ENCODE measurements at places on chromosomes 12 and 14.

GRCh38 chr12:56634242-56634836, 4.2 kb upstream of the BAZ2A start:
- no peak for DNase-seq

GRCh38 chr14:69610874-69611171, 573 bp upstream of the SUSD6 start:
- no peak for DNase-seq

DNA sequence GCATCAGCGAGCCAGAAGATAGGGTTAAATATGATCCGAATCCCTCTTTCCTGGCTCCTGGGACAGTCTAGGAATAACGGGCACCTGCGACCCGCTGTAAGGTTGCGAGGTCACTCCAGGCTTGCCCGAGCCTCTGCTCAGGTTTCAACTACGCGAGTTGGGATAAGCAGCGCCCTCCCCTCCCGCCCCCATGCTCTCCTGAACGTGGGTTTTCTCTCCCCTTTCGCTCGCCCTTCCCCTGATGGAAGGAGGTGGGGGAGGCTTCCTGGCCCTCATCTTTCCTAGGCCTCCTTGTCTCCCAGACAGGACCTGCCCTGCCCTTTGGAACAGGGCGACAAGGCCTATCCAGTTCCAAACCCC, 753 bp upstream of the ATP5MC2 start:
- DNase-seq, result no peak

DNA sequence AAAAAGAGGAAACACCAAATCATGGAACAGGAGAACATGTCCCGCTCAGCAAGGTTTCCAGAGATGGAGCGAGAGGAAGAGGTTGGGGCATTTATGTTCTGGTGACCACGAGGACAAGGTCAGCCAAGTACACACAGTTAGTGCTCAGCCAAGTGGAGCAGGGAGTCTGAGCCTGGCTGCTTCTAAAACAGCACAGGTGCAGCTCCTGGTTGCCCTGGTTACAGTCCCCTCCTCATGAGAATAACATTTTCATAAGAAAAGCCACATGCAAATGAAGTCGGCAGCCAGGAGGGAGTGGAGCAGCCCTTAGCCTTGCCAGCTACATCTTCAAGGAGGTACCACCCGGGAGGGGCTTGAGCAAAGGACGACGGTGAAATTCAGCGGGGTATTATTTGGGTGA, 81.8 kb downstream of the NOS1 start:
- DNase-seq, result no peak

GRCh38 chr14:38835874-38836273, 267.2 kb downstream of the SEC23A start:
- DNase-seq, result no peak

DNA sequence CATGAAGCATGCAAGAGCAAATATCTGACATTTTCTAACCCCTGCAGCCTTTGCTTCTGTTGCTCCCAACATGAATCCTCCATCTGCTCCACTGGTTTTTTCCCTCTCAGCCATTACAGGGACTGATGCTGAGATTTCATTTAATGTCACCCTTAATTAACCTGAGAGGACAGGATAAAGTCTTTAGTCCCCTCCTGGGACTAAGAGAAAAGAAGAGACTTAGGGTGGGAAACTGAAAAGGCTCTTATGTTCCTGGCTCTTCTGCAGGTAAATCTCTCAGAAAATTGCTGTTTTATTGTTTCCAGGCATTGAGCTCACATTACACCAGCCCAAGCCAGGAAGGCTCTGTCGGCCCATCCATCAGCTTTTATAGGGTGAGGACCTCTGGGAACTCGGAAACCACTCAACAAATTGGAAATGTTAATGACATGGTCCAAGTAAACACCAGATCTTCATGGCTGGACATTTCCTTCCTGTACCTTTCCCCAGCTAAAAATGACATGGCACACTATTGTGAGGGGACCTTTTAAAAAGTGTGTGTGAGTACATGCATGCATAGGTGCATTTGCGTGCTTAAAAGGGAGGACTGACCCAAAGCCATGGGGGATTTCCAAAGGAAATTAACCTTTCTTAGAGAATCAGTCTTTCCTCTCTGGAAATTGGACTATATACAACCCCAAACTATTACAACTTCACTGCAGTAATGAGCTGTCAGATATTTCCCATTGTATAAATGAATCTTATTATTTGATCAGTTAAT, 408.1 kb upstream of the TMTC1 start:
- no peak for DNase-seq

GRCh38 chr14:91354221-91354916, 63.3 kb downstream of the CCDC88C start:
- DNase-seq, result no peak

GRCh38 chr12:15829949-15830348, 40.8 kb upstream of the EPS8 start:
- DNase-seq, result no peak

DNA sequence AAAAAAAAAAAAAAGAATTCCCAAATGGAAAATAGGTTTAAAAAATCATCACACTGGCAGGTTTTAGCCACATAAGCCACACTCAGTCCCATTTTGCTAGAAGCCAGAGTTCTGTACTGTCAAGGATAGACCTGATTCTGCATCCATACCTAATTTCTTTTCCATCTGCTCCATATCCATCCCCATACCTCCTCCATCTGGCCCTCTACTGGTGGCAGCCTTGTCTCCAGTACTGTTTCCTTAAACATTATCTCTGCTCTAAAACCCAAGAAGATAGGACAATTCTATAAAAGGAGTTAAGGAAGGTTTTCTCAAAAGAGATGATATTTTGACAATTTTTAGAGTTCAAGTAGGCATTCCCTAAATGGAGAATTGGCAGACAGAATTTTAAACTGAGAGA, 26.0 kb upstream of the RXYLT1 start:
- DNase-seq, result no peak

DNA sequence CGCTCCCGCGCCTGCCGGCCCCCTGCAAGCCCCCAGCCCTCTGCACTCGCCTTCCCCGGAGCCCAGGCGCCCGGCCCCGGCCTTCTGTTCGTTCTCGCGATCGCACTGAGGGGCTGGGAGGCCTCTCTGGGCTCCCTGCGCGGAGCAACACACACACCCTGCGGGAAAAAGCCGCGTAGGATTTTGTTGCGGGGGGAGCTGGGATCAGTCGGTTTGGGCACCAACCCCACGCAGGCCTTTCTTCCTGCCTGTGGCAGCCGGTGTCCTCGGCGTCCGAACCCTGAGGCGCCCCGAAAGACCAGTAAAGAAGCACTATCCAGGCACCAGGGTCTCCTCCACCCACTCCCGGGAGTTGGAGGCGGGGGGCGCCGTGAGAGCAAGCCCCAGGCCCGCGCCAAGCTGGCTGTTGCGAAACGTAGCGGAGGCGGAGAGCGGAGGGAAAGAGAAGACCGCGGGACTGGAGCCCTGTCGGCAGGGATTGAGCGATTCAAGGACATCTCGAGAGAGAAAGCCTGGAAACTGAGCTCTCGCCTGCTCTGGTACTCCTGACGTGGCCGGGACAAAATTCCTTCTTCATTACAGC, 1.9 kb upstream of the HOXC5 start:
- DNase-seq, result no peak

DNA sequence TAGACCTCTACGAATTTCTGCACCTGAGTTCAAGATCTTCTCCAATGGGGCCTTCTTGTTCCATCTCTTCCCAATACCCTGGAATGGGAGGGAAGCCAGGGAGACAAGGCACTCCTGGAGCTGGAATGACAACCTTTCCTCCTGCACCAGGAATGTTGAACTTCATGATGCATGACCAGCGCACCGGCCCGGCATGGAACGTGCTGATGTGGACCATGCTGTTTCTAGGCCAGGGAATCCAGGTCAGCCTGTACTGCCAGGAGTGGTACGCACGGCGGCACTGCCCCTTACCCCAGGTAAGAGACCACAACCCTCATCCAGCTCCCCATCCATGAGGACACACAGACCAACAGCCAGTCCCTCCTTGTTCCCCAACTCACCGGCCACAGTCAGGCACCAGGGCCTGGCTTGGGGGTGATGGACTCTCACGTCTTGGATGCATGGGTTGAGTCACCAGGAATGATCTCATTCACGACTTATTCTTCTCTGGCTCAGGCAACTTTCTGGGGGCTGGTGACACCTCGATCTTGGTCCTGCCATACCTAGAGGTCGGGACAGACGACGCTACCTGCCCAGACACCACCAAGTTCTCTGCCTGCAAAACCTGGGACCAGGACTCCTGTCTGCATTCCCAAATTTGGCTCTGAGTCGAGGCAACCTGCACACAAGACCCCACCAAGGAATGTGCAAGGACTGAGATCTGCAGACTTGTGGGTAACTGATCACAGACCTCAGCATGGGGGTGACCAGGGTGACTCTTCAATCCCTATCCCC, 20.5 kb downstream of the SOAT2 start:
- no peak for DNase-seq

DNA sequence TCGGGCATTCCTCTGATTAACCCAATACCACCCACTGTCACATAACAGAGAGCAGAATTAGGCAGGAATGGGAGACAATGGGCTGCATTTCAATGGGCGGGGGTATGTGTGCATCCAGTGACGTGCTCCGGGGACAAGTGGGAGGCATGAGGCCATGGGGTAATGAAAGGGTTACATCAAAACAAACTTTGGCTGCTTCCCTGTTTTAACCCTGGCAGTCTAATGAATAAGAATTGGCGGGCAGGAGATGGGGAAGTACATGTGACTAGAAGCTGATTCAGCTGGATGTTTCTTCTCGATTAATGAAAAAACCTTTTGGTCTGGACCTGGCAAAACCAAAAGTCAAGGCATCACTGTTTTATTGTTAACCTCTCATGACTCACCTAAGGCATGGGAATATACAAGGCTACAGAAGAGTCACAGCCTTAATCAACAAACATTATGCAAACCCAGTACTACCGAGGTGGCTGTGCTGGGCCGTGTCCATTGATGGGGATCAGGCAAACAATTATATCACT, 44.2 kb downstream of the SOCS2 start:
- DNase-seq, result no peak

- DNase-seq, result no peak
Measured at GRCh38 chr12:72869024-72869423, 596.9 kb downstream of the TRHDE start.

DNA sequence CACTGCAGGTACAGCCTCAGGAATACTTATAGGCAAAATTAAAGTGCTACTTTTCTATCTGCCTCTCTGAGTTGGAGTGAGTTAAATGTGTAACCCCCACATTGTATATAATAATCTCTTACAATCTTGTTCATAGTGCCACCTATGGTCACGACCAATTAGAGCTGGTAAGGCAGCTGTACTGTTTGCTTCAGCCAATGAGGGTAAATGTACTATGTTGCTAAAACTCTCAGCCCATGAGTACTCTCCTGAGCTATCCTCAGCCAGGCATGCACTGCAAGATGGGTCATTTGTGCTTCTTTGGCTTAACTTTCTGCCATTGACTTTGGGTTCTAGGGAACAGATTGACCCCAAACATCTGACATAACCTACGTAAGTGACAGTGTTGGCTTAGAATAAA, 15.0 kb upstream of the MDM2 start:
- DNase-seq, result no peak

- DNase-seq, result no peak
Measured at GRCh38 chr14:58750321-58751269, 112.8 kb downstream of the DACT1 start.

- DNase-seq, result no peak
Measured at GRCh38 chr14:62470935-62471334, 574.3 kb downstream of the KCNH5 start.

Measured in stimulated activated CD8-positive, alpha-beta memory T cell treated with anti-CD3 and anti-CD28 coated beads, Interleukin-15, amount 100 ng/mL, for 4 hours (primary cell).